ENCODE measurements at places on chromosomes 1 and 21. TPM values are rescaled to one million over a fixed set of nuclear protein-coding genes. Genes with fewer than 3 reads are reported as not detected.

SLC44A3 gene
- 6.3 TPM for total RNA-seq

S100A12 gene
- not detected for total RNA-seq

TEX38 gene
- total RNA-seq = not detected

SMIM12 gene
- total RNA-seq = 47.2 TPM

DNA sequence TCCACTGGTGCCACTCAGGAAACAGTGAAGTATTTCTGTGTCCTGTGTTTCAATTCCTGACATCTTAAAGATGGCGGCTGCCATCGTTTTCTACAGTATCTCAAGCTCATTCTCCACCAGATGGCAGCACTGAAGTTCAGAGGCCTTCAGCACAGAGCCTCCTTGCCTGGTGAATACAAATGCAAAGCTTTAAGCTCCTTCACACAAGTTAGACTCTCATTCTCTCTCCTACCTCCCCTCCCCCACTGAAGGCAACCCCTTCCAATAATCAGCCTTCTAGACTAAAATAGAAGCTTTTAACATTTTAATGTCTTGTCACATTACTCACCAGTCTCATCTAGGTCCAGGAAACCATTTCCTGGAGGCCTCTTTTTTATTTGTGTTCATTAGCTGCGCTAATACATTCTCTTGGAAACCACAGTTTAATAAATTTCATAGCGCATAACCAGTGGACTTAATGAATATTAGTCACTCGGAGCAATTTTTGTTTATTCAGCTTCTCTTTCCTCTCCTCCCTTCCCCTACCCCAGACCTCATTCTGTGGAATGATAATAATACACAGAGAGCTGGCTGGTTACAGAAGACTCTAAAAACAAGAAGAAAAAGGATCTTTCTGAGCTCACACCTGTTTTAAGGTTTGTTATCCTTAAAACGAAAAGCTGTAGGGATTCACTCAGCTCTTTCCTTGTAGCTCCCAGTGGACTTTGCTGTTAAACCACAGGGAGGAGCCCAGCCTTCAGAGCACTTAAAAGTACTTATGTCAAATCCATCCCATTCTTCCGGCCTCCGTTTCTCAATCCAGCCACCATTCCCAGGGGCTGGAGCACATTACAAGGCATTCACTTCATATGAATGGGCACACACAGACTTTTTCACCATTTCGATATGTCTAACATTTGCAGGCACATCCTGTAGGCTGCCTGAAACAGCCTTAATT is 384.9 kb downstream of the HLX start:
- DNase-seq = peak; percentile 84

DNA sequence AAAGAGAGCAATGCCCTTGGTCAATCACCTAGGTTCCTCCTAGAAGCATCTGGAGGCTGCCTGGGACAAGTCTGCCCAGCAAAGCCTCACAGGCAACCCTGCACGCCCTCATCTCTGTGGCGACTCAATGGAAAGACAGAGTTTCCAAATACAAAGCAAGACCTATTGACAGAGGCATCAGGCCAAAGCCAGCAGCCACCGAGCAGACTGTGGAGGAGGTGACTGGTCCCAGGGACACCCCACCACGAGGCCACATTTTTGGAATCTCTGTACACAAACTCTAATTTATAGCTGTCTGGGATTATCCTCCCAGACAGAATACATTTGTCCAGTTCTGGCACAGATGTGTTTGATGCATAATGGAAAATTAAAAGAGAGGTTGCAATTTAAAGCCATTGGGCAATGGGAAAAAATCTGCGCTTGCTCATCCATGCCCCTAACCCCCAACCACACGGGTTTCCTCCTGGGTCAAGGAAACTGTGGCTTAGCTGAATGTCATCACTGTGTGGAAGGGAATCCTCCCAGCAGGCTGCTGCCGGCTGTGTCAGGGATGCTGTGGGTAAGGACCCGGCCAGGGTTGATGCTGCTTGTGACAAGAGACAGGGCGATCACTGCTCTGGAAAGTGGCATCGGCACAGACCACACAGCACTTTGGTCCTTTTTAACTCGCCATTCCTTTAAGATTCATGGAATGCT is 14.3 kb downstream of the TSPAN2 start:
- no peak for DNase-seq

GRCh38 chr1:79726321-79726720 is 719.8 kb upstream of the ADGRL4 start:
- no peak for DNase-seq

GRCh38 chr1:45569962-45570581 is 13.8 kb upstream of the NASP start:
- peak; percentile 88 for DNase-seq

DNA sequence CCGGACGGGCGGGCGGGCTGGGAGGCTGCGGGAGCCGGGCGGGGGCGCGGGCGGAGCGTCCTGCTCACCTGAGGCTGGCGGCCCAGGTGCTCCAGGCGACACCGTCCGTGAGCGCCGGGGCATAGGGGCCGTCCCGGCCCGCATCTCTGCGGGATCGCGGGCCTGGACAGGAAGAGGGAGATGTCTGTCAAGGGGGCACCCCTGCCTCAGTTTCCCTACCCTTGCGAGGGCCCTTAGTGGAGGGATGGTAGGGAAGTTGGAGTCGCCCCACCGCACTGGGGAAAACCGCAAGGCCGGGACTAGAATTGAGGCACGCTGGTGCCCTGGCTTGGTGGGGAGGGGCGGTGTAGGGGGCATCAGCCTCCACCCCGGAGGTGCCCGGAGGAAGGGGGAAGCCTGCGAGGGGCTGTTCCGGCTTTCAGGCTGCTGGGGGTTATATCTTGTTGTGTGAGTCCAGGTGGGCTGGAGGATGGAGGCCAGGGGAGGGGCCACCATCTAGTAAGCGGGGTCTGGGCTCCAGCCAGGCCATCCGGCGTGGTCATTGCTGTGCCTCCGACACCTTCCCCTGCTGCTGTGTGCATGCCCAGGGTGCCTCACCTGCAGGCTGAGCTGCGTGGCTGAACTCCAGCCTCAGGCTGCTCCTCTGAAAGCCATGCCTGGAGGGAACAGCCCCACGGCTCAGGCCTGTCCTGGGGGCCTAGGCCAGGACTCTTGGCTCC is 580 bp downstream of the VWA1 start:
- no peak for DNase-seq

- DNase-seq = no peak
Observed at GRCh38 chr1:184018622-184019021, 18.9 kb downstream of the COLGALT2 start.

DNA sequence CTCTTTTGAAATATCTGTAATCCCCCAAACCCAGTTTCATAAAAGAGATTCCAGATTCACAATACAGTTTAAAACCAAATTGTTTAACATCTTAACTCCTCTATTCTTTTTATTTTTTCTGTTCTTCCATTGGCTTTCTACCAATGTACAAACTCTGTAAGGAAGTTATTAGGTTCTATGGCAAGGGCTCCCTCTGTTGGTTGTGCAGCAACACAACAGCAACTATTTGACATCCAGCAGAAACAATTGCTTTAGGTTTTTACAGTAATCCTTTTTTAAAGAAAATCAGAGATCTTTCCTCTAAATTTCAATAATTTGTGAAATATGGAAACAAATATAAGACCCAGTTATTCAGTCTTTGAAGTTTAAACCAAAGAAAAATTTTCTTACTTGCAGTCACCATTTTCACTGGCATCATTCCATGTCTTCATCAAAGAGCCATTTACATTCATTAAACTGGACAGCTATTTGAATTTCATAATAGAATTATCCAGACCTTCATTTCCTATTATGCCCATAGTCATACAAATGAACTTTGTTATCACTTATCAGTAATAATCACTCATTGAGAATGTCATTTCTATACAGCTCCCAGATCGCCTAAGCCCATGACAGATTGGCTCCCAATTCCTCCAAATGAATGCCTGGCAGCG is 46.5 kb upstream of the RNF11 start:
- peak; percentile 79 for DNase-seq

DNA sequence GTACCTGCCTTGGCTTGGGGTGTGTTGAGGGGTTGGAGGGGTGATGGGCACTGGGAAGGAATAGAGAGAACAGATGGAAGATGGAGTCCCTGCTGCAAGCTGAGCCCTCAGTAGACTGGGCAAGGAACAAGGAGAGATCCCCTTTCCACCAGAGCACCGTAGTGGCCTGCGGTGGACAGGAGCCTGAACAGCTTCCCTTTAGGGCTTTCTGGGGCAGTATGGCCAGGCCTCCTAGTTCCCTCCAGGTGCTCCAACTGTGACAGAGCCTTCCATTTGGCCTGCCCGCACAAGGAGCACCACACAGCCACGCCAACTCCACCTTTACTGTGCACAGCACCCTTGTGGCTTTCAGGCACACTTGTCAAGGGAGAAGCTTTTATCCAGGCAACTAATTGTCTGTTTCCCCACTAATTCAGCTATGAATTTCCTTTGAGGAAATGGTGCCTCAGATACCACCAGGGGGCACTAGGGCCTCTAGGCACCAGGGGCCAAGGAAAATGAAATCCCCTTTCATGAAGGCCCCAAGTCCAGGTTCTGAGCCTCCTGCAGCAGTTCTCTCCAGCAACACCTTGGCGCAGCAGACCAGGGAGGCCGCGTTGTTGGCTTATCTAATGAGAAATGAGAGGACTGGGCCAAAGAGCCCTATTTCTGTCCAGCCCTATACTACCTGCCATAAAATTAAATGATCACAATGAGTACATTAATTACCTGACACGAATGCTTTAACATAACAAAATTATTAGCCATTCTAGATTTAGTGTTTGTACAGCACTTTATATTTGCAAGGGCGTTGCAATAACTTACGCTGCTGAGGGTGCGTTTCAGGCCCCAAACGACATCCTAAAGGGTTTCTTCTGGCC is 23.1 kb upstream of the ERI3 start:
- peak; percentile 76 for DNase-seq

DNA sequence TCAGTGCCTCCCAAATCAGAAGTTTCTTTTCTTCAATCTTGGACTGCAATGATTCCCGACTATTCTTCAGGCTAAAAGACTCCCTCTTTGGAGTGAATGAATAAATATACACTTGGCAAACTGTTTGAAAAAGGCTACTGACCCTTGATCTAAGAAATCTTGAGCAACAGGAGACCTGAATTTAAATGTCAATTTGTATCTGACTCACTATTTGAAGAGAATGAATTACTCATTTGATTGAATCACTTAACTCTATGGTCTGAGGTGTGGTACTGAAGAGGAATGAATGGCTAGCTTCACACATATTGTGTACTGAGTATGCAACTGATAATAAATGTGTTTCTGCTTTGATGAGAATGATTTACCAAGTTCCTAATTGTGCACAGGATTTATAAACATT is 4.6 kb upstream of the SMG7 start:
- DNase-seq = peak; percentile 80

DNA sequence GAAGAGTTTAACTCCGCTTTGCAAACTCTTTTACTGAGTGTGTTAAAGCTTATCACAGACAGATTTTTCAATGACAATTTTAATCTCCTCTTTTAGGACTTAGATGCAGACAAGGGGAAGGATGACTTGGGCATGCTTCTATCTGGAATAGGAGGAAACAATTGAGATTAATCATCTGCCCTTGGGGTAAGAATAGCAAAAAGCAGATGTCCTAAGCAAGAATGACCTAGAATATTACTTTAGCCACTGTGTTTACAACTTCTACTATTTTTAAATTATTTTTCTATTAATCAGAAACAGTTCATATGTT is 569.0 kb upstream of the ADGRL2 start:
- no peak for DNase-seq

All from PC-3 (cell line).